NCI-H146 (cell line): ENCODE measurements at places on chromosomes 7 and 10.

DNA sequence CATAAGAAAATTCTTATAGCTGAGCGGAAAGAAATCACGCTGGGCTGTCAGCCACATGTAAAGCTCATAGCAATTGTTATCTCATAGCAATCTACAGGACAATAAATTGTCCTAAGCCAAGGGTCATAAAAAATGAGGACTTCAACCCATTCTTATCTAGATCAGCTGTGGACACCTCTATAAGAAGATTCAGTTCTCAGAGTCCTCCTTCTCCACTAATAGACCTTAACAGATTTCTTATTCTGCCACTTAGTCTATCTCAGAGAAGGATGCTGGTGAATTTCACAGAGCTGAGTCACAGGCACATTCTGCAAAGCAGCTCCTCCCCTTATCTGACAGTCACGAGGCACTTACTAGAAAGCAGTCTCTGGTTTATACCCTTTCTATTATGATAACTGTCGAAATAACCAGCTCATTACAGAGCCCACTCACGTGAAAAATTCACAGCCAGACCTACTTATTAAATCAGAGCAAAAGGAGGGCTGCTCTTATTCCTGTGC lies 185.3 kb upstream of the PCLO start:
- no peak for DNase-seq

DNA sequence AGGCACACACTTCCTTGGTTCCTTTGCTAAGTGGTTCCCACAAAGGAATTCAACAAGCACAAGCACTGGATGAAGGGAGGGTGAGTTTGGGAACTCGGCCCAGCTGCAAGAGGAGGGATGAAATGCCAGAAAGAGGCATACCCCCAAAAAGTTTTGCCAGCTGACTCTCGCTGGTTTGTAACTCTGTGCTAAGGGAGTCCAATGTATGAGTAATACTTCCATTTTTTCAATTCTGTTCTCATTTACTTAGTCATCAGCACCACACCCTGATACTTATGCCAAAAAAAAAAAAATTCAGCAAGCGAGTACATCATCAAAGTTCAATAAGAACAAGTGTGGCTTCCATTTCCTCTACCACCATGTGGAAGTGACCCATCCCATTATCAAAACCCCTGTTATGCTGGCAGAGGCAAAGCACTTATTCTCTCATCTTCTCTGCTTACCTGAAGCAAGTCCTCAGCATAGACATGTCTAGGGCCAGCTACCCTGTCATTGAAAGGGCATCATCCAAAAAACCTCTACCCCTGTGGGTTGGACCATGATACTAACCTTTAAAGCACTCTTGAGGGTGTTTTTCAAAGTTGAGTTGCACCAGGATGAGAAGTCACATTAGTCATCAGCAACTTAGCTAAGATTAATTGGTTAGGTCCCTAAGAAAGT lies 6.9 kb upstream of the HYCC1 start:
- no peak for DNase-seq

- peak; percentile 5 for DNase-seq
Measured at GRCh38 chr7:142385491-142386340, 127.9 kb upstream of the PRSS58 start.

DNA sequence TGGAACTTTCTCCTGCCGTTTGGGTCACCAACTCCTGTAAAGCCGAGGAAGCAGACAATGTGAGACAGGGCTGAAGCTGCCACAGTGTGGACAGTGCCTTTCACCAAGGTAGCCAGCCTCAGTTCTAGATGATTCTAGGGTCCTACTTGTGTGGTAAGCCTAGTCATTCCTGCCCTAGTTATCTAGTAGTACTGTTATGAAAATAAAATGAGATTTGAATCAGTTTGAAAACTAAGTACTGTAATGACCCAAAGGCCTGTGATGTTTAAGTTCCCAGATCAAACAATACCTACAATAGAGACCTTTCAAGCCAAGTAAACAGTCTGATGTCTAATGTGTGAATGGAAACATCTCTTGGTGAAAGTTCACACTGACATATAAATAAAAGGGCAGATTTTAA lies 37.1 kb downstream of the POLL start:
- no peak for DNase-seq

DNA sequence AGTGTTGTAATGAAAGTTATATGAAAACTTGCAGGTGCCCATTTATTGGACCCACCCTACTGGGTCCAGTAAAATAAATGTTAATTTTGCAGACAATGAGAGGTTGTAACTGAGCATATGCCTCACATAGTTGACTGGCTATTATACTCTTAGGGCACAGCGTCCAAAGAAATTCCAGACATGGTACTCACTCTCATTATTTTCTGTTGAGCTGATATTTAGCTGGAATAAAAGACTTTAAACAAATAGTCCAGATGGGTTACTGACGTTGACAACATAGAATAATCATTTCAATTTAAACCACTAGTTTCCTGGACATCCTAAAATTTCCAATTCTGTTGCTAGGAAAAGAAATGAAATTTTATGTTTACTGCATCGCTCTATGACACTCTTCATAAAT lies 174.5 kb downstream of the ZNF365 start:
- DNase-seq: no peak

- DNase-seq: no peak
Measured at GRCh38 chr10:106402458-106402857, 762.0 kb downstream of the SORCS1 start.

DNA sequence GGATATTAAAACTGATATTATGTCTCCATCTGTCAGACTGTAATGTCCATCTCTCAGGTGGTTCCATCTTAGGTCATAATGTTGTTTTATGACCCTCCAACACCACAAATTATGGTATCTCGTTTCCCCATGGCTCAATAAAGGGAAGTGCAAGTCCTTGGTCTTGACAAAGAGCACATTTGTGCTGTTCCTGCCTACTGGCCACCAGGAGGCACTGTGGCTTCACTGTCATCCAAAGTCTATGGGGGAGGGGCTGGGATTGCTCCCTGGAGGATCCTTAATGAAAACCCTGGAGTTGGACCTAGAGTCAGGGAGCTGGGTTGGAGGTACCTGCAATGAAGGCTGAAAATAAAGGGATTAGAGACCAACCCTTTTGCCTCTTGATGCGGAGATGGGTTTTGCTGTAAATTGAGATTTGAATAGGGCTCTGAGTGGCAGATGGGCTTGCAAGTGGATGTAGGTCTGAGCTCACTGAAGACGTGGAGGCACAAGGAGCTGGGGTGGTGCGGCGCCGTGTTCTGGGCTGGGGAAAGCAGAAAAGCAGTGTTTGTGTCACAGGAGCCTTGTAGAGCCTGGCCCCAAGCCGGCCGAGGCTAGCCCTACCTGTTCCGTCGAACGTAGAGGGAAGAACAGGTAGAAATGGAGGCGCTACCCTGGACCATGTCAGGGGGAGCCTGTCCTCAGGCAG lies 180.5 kb upstream of the PRSS58 start:
- DNase-seq: peak; percentile 12
